Stimulated activated CD8-positive, alpha-beta memory T cell treated with anti-CD3 and anti-CD28 coated beads, Interleukin-7, amount 100 ng/mL, for 24 hours (primary cell): ENCODE measurements at places on chromosomes 3 and 15.

DNA sequence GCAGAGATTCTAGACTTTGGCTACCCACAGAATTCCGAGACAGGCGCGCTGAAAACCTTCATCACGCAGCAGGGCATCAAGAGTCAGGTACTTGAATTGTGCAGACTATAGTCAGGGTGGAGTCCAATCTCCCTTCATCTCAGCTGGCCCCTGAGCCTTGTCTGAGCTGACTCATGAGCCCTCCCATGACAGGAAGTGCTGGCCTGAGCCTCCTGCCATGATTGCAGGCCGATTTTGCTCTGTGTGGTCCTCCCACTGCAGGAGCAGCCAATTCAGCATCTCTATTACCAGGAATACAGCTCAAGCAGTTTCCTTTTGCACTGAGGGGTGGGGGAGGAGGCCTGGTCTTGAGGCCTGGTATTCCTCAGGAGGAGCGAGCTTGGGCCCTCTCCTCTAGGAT lies 5.5 kb downstream of the AP2M1 start:
- no peak for DNase-seq

- DNase-seq: no peak
These were observed 113.7 kb downstream of the ATG7 start for GRCh38 chr3:11385891-11386290.

DNA sequence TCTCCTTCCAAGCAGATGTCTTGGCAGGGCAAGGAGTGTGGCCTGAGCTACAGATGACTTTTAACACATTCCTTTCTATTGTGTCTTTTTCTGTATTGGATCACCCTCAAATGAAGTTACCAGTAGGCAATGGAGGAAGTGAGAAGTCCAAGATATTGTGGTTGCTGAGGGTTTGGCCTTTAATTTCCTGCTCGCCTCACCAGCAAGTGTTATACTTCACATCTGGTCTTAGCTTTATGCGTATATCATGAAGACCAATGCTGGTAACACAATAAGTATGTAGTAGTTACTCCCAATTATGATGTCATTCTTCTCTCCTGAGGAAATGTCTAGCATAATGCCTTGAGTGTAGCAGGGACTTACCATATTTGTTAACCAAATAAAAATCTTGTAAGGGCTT lies 179.9 kb downstream of the ZIC1 start:
- DNase-seq: no peak

DNA sequence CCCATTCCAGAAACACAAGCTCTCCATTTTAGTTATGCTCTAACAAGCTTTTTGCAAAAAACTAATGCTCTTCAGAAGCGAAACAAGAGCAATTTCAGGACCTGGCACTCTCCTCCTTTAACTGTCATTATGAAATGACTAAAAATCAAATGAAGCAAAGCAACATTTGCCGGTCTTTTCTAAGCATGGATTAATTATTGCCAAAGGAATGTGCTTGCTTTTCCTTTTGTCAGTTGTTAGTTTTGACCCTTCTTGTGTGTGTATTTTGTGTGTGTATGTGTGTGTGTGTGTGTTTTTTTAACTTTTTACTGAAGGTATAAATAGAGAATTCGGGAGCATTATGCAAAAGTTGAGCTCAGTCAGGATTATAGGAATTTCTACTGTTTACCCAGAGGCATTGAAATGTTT lies 509.1 kb downstream of the TUSC7 start:
- DNase-seq: no peak

DNA sequence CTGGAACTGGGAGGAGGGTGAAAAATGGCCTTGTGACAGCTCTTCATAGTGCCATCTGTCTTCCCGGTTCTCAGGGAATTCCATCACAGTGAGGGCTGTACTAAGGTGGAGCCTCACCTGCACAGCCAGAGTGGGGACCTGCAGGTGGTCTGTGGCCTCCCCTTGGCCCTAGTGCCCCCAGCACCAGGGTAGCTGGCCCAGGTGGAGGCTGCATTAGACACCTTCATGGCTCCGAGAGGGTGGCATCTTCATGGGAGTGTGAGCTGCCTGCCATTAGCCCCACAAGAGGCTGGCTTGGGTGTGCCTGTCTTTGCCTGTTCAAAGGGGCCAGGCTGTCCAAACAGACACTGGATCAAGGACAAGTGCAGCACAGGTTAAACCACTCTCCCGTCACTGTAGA lies 95.5 kb upstream of the PRR23E start:
- no peak for DNase-seq

DNA sequence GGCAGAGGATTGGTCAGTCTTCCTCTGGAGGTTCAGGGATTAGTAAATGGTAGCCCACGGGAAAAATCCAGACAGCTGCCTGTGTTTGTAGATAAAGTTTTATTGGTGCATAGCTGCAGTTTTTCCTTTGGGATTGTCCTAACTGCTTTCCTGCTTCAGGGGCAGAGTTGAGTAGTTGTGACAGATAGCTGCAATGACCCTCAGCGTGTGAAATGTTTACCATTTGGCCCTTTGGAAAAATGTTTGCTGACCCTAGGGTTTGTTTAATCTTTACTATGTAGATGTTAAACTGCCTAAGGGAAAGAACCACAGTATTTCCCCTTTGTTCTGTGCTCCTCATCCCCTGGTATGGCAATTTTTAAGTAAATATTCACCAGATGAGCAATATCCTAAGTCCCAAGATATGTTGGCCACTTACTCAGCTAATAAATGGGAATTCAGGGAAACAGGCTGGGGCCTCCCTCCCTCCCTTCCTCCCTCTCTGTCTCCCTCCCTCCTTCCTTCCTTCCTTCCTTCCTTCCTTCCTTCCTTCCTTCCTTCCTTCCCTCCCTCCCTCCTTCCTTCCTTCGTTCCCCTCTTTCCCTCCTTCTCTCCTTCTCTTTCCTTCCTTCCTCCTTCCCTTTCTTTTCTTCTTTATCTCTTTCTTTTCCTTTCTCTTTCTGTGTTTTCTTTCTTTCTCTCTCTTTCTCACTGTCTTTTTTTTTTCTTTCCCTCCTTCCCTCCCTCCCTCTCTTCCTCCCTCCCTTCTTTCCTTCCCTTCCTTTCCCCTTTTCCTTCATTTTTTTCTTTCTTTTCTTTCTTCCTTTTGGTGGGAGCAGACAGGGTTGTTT lies 234.6 kb upstream of the BHLHE40 start:
- DNase-seq: no peak

DNA sequence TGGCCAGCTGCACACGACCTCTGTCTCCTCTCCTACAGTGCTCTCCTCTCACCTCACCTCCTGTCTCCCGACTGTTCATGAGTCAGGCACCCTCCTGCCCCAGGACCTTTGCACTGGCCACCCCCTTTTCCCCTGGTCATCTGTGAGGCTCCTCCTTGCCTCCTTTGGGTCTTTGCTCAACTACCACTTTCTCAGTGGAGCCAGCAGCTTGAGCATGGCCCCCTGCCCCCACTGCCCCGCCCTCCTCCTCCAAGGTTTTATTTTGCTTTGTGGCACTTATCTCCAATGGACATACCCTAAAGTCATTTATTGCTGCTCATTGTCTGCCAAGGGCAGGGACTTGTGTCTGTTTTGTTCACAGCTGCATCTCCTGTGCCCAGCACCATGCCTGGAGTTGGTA lies 64.3 kb downstream of the MGLL start:
- DNase-seq: no peak

DNA sequence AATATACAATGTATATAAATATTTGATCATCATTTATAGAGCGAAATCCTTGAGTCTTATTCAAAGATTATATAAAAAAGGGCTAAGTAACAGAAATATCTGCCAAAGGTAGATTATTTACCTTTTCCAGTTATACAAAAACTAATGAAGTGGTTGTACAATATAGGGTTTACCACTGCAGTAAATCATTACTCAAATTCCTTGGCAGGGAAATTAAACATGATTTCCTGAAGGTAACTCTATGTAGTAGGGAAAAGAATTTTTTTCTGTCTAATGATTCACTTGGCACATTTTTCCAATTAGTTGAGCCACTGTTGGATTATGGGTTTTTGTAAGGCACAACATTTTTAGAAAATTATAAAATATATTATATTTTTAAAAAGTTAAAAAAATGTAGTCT lies 129.6 kb downstream of the NR2F2 start:
- no peak for DNase-seq

- DNase-seq: no peak
These were observed 12.5 kb downstream of the CHDH start for GRCh38 chr3:53833700-53834099.

DNA sequence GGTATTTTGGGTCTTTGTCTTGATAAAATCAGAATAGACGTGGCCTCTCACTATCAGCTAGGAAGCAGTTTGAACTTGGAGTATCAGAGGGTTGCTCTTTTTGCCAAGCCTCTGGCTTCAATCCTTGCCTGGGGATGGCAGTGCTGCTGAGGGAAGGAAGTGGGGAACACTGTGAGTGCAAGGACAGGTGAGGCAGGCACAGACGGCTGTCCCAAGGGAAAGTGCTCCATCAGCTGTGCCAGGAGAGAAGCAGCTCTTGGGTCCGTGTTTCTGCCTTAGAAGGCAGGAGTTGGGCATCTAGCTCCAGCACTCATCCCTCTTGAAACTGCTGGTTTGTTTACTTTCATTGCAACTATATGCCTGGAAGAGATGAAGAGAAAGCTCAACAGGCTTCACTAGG lies 33.2 kb downstream of the PML start:
- no peak for DNase-seq

- DNase-seq: no peak
These were observed 201.1 kb upstream of the CADPS start for GRCh38 chr3:63076357-63076756.

- DNase-seq: no peak
These were observed 675.4 kb downstream of the OTOL1 start for GRCh38 chr3:162171970-162172369.

DNA sequence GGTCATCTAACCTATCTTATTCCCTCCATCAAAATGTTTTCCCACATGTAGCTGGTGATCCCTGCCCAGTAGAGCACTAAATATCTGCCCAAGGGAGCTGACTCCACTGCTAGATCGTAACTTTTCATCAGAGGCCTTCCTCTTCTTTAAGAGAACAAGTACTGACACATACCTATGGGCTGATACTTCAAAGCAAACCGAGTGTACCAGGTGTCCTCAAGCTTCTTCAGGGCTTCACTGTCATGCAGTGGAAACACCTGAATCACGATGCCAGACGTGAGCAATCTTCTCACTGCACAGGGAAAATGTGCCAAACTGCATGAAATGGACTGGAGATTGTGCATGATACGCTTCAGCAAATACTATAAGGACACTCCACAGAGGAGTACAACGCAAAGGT lies 41.6 kb downstream of the ANO10 start:
- no peak for DNase-seq

DNA sequence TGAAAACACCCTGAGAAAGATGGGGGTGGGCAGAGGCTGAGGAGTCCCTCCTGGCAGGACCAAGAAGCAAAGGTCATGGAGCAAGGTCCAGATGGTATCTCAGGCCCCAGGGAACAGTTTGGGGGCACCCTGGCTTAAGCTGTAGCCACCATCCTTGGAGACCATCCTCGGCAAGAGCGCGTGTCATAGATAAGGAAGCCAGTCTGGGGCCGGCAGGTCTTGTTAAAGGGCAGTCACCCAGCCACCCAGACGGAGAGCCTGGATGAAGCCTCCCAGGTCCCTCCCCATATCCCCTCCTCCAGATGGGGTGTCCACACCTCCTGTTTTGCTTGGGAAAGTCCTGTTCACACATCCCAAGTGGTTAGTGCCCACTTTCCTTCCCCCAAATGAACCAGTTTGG lies 191.1 kb downstream of the KLF13 start:
- no peak for DNase-seq

GRCh38 chr15:25408428-25408827 lies 30.4 kb downstream of the UBE3A start:
- no peak for DNase-seq
